ENCODE measurements at places on chromosomes 11 and 22.

DNA sequence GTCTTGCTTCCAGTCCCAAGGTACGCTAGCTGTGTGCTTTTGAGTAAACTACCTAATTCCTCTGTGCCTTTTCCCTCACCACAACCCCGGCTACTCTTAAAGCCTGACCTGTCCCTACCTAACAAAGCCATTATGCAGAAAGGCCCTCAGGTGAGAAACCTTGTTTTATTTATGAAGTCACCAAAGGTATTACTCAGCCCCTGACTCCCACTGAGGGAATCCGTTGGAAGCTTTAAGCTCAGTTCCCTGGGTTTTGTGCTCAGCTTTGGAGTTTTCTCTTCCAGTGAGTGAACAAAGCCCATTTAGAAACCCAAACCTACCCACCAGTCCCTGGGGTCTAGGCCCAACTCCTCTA, 90.9 kb downstream of the APIP start:
- DNase-seq = no peak

DNA sequence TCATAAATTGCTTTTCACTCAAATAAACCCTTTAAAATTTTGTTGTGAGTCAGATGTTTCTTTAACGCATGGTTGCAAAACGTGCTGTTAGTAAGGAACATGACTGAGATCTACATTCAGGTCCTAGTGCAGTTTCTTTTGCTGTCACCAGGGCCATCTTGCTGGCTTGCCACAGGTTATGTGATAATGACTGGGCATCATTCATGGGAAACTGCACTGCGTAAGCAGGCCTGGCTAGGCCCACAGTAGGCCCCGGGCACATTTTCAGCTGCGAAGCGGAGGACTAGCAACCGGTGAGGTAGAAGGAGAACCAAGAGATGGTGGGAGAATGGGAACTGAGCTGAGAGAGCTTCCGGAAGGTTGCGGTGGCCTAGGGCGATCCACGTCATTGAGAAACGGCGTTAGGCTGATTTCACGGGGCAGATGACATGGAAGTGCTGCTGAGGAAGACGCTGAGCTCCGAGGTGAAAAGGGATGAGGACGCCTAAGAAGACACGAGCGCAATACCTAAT, 3.2 kb upstream of the KLHDC7B start:
- no peak for DNase-seq

- DNase-seq = peak; percentile 49
These were observed 10.3 kb upstream of the IGSF9B start for GRCh38 chr11:133966921-133967598.

DNA sequence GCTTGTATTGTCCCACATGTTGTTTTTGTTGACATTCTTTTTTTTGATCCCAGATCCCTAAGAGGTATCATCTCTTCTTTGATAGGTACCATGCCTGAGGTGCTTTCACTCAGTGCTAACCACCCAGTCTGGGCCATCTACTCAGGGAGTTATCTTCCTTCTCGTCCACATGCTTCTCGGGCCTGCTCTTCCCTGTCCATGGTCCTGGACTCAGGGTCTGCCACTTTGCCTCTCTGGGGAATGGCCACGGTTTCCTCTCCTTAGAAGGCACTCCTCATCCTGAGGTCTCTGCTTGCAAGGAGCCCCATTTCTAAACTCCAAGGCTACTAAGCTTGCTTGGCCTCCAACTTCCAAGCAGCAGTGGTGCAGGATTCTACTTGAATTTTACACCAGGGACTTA, 227.0 kb upstream of the NCAM1 start:
- peak; percentile 74 for DNase-seq

GRCh38 chr22:27456696-27457503, 344.7 kb downstream of the MN1 start:
- peak; percentile 81 for DNase-seq

DNA sequence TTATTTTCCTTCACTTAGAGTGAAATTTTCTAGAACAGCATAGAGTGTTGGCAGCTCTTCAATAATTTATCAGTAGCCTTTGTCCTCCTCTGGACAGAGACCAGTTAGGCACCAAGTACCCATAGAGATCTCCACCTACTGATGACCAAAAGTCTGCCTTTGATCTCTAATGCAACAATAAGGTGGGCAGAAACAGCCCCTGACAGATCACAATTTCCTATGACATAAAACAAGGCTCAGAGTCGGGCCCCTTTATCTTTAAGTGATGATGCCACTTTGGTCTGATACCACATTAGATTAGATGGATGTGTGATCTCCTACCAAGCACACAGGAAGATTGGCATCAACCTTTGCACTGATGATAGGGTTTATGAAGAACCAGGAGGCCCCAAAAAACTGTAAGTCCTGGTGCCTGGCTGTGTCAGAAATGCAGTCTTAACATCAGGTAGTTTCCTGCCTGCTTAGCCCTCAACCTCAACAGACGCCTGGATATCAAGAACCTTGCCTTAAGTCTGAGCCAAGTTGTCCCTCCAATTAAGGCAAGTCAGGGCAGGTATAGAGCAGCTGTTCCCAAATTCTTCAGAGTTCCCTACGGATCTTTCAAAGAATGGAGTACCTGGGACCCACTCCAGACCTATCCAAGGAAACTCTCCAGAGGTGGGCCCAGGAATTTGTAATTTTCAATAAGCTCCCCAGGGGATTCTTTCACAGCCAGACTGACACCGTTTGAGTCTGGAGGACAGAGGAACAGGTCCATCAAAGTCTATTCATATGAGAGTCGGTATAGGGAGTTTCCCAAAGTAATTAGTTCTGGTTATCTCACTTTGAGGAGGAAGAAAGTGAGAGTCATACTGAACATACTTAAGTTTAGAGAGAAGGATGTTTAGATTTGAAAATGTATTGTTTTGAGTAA, 30.6 kb upstream of the TMPRSS4 start:
- DNase-seq = no peak

- DNase-seq = no peak
These were observed 36.5 kb downstream of the C11orf91 start for GRCh38 chr11:33664166-33664565.

DNA sequence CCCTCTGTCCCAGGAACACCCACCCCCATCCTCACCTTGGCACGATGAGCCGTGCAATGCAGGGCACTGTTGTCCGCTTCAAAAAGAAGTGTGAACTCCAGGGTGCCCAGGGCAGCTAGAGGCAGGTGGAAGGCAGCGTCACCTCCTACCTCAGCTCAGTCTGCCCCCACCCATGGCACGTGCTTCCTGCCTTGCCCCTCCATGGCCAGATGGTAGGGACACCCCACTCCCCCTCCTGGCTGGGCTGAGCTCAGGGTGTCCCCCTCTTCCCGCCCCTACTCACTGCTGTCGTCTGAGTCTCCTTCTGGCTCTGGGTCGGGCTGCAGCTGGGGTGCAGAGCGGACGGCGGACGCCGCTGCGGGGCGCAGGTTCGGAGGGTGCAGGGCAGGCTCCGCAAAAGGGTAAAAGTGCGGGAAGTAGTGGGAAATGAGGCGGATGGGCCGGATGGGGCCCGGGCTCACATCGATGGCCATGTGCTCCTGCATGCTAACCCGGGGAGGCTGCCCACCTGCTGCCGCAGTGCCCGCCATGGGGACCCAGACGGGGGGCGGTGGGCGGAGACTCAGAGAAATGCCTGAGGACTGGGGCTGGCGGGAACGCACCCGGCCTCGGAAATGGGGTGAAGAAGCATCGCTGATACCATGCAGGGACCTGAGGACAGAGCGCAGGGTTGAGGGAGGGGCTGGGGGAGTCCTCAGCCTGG, 9.1 kb downstream of the NDUFV1 start:
- DNase-seq = no peak

DNA sequence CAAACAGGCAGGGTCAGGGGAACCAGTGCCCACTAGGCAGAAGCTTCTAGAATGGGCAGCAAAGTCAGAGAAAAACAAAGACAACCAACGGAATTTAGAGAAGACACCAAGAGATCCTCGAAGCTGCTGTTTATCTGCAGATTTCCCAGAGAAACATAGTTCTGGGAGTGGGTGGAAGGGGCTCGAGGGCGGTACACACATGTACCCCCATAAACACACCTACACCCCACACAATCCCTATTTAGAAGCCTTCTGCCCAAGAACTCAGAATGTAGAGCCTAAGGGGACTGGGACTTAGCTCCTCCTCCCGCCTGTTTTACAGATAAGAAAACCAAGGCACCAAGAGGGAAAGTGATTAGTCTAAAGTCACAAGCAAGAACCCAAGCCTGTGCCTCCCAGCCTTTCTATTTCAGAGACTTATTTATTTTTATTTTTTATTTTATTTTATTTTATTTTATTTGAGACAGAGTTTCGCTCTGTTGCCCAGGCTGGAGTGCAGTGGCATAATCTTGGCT, 6.4 kb downstream of the NPTXR start:
- DNase-seq = no peak

GRCh38 chr22:49718396-49718795, 109.3 kb downstream of the BRD1 start:
- DNase-seq = no peak

DNA sequence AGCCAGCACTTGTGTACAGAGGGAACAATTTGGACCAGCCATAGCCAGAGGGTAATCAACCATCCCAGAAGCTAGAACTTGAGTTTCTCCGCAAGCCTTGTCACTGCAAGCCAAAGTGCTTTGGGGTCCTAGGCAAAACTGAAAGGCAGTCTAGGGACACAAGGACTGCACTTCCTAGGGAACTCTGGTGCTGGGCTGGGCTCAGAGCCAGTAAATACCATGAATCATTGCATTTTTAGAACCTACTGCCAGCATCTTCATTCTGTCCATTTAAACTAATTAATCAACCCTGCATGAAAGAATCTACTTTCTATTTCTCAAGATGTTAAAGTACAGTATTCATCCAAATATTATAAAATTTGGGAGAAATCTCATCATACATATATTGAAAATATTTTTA, 20.0 kb downstream of the PATE3 start:
- DNase-seq = no peak

GRCh38 chr11:78798663-78799062, 224.0 kb upstream of the NARS2 start:
- peak; percentile 80 for DNase-seq

DNA sequence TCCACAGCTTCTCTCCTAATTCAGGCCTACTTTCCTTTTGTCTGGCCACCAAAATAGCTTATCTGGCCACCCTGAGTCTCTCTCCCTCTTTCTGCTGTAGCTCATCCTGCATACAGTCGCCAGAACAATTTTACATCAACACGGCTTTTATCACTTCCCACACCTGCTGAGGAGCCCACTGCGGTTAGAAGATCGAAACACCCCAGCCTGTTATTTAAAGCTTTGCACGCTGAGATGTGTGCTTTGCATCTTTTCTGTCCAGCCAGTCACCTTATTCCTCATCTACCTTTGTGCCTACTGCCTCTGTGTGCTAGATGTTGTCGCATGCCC, 96.0 kb downstream of the COMMD9 start:
- DNase-seq = no peak

- DNase-seq = no peak
These were observed 3.4 kb upstream of the LDHC start for GRCh38 chr11:18408558-18409291.

DNA sequence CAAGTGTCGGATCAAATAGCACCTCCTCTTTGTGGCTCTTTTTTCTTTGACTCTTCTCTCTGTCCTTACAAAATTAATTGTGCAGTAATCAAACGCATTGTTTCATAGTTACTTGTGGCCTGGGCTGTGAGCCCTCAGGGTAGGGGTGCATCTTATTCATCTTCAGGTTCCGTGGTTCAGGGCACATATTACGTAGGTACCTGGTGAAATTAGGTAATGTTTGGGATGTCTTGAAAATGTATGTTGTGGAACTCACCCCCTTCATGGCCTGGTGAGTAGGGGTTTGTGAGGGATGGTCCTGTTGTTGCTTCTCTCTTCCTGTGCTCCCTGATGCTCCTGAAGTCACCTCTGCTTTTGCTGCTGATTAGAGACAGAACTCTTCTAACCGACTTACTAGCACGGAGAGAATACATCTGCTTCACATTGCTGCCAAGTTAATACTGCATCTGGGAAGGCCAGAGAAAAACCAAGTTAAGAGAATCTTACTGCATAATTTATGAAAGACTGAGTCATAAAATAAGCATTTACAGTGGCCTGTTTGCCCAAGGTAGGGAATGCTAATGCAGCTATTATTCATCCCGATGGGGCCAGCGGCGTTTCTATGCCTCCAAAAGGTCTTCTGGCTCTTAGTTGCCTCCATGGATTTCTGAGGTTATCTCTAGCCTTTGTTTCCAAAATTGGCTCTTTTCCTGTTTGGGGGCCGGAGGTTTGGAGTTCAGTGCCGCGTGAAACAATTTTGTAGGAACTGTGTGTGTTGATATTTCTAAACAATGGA, 66.9 kb downstream of the TBC1D22A start:
- DNase-seq = peak; percentile 91

GRCh38 chr22:44170470-44170869, 10.3 kb upstream of the PARVG start:
- DNase-seq = no peak

DNA sequence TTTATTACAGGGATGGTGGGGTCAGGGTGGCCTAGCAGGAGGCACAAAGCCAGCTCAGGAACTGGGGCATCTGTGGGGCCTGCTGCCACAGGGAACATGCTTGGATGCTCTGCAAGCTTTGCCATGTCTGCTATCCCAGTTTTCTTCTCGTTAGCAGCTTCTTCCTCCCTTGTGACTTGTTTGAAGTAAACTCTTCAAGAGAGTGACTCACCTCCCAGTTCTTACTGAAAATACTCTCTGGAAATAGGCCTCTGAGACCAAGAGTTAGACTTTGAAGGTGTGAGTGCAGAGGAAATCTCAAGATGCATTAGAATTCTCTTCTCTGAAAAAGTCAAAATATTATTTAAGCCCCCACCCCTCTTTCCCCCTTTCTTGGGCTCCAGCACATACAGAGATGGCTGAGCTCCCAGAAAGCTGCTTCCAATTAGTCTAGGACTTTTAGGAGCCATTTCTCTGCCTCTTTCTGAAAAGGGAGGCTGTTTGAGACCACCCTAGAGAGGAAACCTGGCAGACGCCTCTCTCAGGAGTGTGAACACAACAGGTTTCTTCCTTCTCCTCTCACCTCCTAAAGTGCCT, 15.1 kb downstream of the CWC15 start:
- DNase-seq = peak; percentile 58

GRCh38 chr11:34364102-34364501, 6.3 kb upstream of the ABTB2 start:
- DNase-seq = no peak

- DNase-seq = no peak
These were observed 133.9 kb upstream of the UBASH3B start for GRCh38 chr11:122521626-122522025.

DNA sequence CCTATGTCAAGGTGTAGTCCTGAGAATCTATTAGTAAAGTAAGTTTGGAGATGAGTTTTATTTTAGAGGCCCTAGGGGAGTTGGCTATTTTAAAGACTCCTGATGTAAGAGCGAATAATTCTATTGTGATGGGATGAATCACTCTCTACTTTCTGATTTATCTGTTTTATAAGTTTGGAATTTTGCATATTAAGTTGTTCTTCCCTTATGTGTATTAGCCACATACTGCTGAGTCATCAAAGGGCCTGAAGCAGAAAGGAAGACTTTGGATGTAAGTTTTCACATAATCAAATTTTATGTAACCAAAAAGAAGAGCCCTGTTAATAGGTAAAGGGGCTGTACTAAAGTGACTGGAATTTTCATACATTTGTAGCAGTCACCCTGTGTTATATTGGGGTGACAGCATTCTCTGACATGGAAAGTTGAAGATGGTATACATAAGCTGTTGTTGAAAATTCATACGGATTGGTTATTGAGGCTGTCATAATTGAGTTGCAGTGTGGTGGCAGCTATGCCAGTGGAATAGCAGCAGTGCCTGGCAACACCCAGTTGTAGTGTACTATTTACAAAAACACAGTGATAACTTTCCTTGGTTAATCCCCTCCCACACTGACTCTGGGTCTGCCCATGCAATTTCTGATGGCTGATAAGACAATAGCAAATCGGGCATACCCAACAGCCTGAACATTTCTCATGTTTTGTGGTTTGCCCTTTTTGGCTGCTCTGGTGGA, 90.6 kb upstream of the NTM start:
- no peak for DNase-seq

GRCh38 chr11:47756208-47756607, 10.9 kb downstream of the FNBP4 start:
- no peak for DNase-seq

Data from GM03348 (cell line).